ENCODE measurements at places on chromosomes 6 and 20.
A peak's percentile ranks its signal among the peaks of the same experiment; 100 is the strongest.

GRCh38 chr6:34243901-34244884 is 4.6 kb downstream of the SMIM29 start:
- DNase-seq, result no peak

DNA sequence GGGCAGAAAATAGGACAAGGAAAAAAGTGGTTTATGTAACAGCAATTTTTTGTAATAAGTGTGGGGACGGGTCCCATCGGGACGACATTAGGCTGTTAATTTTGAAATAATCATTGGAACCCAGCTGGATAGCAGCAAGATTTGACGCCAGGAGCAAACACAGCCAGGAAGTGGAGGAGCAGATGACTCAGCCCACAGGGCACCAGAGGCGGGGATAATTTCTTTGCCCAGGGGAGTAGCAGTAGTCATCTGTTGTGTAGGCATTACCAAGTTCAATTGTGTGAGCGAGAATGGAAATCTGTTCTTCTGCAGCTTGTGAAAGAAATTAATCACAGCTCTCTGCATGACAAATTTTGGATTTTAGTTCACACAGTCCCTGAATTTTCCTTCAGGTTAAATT is 22.6 kb upstream of the RIN2 start:
- no peak for DNase-seq

GRCh38 chr6:41189967-41190366 is 11.0 kb downstream of the TREML2 start:
- DNase-seq, result no peak

- no peak for DNase-seq
Observed at GRCh38 chr6:56962441-56962840, 7.5 kb downstream of the BEND6 start.

DNA sequence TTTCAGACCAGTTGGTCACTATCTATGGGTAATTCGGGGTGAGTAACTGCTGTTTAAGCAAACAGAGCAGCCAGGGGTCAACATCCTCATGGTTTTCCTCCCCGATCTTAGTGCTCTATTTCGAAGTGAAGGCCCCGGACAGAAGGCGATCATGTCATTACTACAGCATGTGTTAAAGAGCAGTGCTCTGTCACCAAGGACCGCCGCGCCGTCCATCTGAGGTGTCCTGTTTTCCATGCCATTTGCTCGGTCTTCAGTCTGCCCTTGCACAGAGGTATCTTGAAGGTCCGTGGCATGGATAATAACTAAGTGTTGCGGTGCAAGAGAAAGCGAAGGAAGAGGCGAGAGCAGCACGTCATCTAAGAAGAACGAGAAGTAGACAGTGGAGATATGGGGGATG is 25.1 kb downstream of the PPP1R3G start:
- no peak for DNase-seq

DNA sequence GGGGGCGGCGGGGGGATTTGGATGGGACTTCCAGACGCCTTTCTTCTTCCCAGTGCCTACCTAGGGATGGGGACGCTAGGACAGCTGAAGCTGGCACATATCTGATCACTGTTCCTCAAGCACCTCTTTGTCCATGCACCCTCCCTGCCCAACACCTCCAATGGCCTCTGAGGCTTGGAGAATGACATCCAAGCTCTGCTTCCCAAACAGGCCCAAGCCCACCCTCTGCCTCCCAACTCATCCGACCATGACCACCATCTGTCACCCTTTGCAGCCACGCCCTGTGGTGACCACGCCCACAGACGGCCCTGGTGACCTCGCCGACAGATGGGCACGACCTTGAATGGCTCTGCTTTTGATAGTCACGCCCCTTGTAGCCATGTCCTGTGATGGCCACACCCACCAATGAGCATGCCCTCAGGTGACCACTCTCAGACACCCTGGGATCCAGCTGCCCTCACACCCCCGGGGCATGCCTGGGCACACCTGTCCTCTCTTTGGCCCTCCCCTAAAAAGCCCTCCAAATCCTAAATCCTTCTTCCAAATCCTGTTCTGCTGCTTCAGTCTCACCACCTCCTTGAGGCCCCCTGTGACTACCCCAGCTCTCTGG is 51.0 kb downstream of the SSR1 start:
- DNase-seq, result no peak

DNA sequence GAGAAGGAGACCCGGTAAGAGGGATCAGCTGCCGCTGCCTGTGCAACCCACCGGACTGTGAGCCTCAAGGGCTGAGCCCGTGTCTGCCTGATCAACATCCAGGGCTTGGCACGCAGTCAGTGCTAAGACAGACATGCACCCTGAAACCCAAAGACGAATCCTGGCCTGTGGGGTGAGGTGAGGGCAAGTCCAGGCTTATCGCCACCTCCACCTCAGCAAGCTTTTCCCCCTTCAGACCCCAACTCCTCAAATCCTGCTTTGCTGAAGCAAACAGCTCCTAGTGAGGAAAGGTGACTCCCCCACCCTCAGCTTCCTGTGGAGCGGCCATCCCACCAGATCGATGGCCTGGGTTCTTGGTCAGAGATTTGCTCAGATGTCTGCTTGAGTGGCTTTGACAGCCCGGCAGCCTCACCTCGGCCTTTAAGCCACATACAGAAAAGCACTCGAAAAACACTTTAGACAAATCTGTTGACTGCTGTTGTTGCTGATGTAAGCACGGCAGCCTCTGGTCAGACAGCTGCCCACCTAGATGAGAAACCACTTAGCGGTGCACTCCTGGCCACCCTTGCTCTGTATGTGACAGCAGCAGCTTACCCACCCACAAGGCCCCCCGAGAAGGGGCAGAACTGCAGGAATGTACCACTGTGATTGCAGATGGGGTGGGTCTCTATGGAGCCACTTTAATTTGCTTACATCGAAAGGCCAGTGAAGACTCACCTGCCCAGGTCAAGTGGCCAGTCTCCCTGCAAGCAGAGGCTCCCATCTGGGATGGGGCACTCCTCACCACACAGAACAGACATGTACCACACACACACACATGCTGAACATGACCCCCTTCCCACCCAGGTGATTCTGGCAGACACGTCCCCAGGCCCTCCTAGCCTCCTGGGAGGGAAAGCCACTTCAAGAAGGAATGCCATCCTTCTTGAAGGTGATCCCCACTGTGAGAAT is 14.8 kb downstream of the MTCH1 start:
- DNase-seq, result no peak

DNA sequence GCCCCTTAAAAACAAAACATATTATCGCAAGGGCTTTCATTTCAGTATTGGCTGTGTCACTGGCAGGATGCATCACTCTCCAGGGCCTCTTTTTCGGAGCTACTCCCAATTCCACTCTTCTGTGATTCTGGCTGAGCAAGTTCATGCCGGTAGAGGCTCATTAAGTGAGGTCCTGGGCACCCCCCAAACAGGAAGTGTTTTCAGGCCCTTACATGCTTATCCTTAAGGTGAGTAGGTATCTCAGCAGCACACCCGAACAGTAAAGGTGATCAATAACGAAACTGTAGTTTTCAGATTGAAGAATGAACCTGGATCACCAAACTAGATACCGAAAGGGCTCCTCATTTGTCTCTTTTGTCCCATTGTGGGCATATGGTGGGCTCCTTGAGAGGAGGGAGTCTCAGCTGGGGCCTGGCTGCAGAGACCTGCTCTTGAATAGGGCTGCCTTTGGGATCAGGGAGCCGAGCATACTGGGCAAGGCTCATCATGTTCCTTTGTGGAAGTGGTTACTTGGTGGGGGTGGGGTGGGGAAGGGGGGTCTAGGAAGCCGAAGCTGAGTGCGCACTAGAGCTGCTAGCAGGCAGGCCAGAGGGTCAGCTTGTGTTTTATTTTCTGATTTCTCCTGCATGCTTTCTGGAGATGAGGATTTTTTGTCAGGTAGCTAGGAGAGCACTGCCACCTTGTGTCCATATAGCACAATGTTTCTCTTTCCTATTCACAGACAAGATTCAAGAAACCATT is 65.2 kb downstream of the CDS2 start:
- DNase-seq, result no peak

DNA sequence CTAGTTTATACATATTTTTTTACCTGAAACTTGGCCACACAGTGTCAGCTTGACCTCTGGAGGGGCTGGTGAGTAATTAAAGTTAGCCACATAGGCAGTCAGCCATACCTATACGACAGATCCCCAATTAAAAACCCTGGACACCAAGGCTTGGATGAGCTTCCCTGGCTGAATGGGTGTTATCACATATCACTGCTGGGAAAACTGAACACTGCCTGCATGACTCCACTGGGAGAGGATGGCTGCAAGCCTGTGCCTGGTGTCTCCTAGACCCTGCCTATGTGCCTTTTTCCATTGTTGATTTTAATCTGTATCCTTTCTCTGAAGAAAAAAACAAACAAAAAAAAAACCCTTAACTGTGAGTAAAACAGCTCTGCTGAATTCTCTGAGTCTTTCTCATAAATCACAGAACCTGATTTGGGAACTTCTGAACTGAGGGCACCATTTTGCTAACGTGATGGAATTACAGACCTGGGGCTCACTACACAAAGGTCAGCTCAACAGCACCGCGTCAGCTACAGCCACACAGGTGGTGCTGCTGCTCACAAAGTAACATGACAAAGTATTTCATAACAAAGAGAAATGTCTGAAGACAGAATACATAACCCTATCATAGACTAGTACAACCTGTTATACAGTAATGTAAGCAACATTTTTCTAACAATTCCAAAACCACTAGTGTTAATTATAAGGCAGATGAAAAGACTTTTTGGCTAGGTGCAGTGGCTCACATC is 97.0 kb downstream of the SLC23A2 start:
- DNase-seq, result no peak

DNA sequence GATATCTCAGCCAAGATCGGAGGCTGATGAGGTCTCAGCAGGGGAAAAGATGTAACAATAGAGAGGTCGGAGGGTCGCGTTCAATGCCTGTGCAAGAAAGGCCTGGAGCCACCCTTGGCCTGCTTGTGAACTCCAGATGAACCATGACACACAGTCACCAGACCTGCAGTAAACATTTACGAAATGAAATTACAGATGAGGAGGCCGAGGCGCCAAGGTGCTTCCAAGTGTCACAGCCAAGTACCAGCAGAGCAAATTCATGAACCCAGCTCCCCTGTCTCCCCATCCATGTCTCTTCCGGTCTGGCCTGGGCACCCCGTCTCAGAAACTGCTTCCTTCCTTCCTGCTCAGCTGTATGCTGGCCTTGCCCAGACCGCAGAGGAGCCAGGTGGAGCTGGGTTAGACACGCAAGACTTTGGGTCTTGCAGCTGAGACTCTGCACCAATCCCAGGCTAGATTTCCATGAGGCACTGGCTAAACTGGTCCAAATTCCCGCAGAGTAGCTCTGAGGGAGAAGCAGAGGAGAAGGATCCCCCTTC is 48.1 kb downstream of the CHMP4B start:
- no peak for DNase-seq

DNA sequence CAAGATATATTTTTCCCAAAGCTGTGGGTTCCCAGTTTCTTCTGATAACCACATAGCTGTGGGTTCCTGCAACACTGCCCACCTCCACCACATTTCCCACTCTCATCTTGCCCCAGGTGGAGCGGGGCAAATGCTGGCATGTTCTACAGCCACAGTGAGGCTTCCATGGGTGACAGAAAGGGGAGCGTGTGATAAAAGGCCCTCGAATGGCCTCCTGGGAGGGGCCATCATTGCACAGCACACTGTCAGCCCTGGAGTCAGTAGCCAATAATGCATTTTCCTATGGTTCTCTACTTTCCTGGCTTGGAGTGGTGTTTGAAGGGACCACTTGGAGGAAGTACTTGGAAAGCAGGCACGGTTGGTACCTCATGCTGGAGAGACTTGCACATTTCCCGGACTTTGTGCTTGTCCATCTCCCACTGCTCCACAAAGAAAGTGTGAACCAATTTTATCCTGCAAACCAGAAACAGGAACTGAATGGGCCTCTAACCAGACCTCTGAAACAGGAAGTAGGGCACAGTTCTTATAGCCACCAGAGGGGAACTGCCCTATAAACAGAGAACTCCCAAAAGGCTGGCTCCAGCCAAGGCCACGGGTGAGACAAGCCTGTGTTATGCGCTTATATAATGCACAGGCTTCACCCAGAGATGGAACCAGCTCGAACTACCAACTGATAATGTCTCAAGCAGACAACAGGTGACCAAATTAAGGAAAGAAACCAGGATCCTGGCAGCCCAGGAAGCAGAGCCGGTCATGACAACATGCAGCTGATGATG is 8.6 kb downstream of the MAP3K5 start:
- DNase-seq, result no peak

GRCh38 chr20:32296819-32297420 is 19.5 kb downstream of the KIF3B start:
- DNase-seq, result no peak

- peak; percentile 1 for DNase-seq
Observed at GRCh38 chr6:28488916-28489365, 26.7 kb downstream of the GPX6 start.

- peak; percentile 82 for DNase-seq
Observed at GRCh38 chr20:54023406-54023805, 47.0 kb downstream of the BCAS1 start.

- no peak for DNase-seq
Observed at GRCh38 chr6:11404081-11404480, 133.5 kb upstream of the TMEM170B start.

GRCh38 chr20:399182-399707 is 8.9 kb upstream of the RBCK1 start:
- DNase-seq, result no peak

GRCh38 chr6:56156643-56157042 is 90.7 kb downstream of the COL21A1 start:
- no peak for DNase-seq

DNA sequence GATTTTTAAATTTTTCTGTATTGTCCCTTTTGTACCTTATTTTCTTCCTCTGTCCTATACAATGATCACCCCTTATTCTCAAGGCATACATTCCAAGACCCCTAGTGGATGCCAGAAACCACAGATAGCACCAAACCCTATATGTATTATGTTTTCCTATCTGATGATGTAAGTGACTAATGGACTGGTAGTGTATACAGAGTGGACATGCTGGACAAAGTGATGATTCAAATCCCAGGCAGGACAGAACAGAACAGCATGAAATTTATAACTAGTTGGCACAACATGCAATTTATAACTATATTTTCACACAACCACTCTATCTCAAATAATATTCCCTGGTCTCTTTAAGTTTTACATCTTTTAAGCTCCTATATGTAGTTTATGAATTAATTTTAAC is 205.6 kb upstream of the FLRT3 start:
- no peak for DNase-seq

GRCh38 chr20:60921022-60921622 is 330.9 kb upstream of the CDH4 start:
- no peak for DNase-seq

GRCh38 chr6:168538892-168539811 is 98.2 kb downstream of the SMOC2 start:
- DNase-seq, result no peak
